SW 1271 (cell line): ENCODE measurements at places on chromosomes 3 and 15.

DNA sequence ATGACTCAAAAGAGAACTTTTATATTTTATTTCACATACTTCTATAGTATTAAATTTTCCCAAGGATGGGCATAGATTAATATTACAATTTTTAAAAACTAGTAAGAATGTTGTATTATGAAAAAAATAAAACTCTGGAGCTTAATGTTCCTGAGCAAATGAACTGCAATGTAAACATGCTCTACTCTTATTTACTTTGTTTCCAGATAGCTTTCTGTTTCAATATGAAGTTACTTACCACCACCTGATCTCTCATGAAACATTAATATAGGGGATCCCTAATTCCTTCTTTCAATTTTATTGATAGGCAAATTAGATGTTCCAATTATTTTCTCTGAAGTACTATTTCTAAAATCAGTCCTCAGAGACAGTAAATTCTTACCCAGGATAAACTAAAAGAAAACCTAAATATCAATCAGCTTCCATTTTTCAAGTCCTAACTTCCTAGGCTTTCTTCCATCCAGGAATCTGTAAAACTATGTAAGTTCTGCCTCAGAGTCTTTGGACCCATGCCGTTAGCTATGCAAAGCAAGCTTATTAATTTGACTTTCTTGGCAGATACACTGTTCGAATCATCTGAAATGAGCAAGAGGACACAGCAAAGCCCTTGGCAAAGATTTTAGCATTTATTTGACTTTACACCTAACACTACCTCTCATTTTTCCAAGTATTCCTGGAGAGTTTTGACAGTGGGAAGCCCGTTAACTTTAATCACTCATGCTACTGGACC, 93.2 kb downstream of the PLCH1 start:
- no peak for DNase-seq

- no peak for DNase-seq
Observed at GRCh38 chr3:72969766-72970165, 26.8 kb upstream of the PPP4R2 start.

DNA sequence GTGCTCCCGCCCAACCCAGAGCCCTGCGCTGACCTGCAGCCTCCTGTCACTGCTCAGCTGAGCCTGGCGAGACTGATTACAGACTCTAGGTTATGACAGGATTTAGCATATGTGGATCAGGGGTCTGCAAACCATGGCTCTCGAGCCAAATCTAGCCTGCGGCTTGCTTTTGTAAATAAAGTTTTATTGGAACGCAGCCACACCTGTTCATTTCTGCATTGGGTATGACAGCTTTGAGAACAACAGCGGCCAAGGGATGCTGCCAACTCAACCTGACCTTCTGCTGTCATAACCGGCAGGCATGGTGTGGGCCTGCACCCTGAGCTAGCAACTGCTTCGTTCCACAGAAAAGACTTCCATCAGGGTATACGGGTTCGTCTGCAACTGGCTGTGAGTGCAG, 50.5 kb upstream of the IQSEC1 start:
- no peak for DNase-seq

DNA sequence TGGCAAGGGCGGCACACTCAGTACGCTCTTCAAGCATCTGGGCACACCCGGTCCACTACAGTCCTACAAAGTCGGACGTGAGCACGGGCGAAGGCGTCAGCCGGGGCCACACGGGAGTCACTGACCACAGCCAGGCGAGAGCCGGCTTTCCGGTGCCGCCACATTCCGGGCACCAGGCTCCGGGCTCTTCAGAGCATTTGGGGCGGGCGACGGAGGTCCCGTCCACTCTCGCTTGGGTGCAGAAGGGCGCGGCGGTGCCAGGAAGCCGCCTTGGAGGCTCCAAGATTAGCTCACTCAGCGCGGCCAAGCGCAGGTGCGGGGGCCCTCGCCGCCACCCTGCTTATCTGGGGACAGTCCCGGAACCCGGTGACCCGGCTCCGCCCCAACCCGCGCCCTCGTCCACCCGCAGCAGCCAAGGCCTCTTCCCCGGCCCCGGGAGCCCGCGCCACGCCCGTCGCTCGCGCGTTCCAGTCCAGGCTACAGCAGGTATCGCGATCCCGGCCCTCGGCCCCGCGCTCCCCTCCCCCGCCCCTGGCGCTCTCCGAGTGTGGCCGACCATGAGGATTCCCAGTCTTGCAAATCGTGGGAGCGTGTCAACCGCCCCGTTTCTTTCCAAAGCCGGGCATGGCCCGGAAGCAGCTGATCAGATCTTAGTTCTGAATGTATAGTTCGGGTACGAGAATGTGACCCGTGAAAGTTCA, at the start of gene ADPRH:
ADPRH (plus strand) TSS at position 127 of the 701 bp plus-strand sequence. CDS start 2,678 bp downstream, outside the sequence.
- DNase-seq, result no peak

- peak; percentile 65 for DNase-seq
Observed at GRCh38 chr3:168248383-168249204, 152.9 kb upstream of the GOLIM4 start.

DNA sequence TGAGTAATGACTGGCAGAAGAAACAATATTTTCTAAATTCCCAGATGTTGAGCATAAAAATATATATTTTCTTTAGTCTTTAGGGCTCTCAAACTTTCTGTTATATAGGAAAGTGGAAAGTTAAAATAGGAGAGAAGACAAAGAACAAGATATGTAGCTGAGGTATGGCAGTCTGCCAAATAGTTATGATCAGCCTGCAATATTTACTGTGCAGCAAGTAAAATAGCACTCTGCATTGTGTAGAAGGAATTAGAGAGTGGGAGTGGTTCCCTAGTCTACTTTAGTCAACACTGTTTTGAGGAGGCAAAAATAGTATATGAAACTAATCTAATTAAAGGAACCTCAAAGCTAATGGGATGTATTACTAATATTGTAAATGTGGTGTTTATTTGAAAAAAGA, 978.1 kb upstream of the ALCAM start:
- no peak for DNase-seq

DNA sequence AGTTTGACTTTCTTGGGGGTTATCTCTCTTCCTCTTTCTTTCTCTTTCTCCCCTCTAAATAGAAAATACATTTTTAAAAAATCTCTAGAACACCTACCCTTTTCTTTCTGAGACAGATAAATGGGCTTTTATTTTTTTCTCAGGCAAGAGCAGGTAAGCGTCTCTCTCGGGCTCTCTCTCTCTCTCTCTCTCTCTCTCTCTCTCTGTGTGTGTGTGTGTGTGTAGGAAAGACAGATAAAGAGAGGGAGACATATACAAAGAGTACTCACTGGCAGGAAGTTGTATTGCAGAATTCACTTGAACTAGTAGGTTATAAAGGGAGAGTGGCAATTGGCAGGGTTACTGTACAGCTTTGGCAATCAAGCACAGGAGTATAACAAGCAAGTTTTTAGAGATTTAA, 118.1 kb upstream of the LSAMP start:
- no peak for DNase-seq

DNA sequence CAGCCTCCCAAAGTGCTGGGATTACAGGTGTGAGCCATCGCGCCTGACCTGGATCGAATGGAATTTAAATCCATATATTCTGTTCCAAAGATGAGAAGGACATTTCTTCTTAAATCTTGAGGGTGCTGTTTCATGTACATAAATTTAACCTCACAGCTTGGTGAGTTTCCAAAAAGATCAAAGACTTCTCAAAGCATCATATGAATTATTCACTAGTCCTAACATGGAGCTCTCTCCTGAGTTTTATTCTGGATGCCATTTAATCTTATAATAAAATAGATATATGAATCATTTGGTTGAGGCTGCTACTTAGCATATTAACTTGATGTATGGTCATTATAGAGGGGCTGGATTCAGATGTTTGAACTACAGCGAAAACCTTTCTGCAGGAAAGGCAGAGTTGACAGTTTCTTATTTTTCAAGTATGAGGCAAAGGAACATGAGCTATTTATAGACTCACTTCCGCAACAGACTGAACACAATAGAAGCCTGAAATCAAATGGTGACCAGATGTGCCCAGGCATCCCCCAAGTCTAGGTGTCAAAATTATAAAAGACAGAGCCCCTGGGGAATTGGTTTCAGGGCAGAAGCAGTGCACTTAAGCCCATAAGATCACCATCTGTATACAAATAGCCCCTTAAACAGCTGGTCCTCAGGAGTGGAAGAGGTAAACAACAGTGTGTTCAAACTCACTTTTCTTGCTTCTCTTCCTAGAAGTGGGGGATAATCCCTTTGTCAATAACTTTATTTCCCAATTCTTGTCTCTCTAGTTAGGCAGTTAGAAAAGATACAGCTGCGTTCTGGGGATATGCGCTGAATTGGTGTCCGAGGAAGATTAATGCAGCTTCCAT, 29.7 kb downstream of the STARD9 start:
- DNase-seq, result no peak

GRCh38 chr3:105653166-105653565, 215.6 kb downstream of the CBLB start:
- no peak for DNase-seq

DNA sequence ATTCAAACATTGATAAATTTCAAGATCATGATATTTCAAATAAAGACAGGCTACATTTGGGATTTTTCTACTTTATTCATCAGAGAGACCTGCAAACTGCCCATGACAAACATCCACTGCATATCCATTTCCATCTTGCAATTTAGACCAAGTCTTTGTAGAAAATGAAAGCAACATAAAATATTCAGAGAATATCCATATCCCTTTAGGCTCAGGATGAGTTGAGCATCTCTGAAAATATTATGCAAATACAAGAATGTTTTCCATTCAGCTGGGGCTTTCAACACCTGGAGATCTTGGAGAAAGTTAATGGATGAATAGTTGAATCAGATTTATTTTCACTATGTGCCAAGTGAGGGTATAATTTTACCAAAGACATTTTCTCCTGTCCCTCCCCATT, 103.4 kb downstream of the TUSC7 start:
- no peak for DNase-seq

GRCh38 chr15:101027273-101027901, 108.2 kb downstream of the LRRK1 start:
- no peak for DNase-seq

- no peak for DNase-seq
Observed at GRCh38 chr3:98529856-98530459, 1.8 kb upstream of the GPR15 start.
